ENCODE measurements at places on chromosomes 12 and 14.

DNA sequence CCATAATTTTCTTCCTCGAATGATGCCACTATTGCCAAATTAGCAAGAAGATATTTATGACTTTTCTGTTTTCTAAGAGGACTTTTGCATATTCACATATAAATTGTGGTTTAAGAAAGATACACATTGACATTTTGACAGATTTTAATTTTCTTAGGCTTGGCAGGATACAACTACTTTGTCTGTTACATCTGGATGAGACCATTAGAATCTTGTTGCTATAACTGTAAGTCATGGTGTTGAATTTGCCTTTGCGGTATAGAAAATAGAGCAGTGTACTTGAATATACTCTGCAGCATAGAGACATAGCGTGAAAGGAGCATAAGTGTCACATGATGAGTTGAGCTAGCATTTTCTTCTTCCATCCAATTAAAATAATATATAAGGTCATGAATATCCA is 169.3 kb downstream of the FUT8 start:
- DNase-seq: no peak

GRCh38 chr14:59428581-59429012 is 36.6 kb downstream of the GPR135 start:
- no peak for DNase-seq

DNA sequence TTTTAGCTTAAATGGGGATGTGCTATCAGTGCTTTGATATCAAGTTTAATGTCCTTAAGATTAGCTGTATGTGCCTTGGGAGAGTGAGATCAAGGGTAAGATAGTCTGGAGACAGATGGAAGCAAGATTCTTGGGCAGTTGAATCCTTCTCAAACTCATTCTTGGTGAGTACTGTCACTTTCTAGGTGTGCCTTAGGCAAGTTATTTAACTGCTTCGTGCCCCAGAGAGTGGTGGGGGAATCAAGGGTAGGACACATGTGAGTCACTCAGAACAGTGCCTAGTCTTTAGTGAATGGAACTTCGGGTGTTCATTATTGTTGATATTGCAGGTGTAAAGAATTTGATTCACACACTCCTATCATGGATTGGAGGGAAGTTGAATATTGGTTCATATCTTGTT is 803.7 kb downstream of the DIO2 start:
- no peak for DNase-seq

GRCh38 chr14:52563120-52563519 is 10.5 kb downstream of the GPR137C start:
- no peak for DNase-seq

DNA sequence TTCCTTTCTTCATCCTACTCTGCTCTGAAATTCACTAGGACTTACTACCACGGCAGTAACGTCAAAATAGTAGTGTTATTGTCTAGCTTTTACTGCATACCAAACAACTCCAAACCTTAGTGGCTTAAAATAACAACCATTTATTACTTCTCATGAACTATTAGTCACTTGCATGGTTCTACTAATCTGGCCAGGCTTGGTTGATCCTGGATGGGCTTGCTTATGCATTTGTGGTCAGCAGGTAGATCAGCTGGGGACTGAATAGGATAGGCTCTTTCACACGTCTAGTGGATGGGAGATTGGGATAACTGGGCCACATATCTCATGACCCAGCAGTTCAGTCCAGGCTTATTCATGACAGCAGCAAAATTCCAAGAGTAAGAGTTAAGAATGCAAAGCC is 9.4 kb upstream of the SLC35F4 start:
- no peak for DNase-seq

- no peak for DNase-seq
Observed at GRCh38 chr12:121036810-121037326, 2.2 kb downstream of the OASL start.

GRCh38 chr14:23543403-23543802 is 8.2 kb downstream of the ZFHX2 start:
- no peak for DNase-seq

DNA sequence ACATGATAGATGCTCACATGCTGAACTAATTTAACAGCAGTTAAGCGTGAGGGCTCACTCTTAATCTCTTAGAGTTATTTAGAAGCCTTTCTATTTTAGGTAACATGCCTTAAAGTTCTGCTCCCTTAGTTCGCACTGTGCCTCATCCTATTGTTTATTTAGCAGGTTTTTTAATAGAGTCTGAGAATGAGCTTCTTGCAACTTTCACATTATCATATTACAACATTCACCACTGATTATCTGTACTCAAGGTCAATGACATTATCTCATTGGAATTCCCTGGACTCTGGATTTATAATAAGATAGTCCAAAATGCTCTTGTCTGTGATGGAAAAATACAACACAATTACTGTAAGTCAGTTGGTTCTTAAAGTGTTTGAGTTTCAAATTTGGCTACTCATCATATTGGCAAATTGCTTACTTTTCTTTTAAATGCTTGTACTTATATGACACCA is 183.6 kb upstream of the SLC38A2 start:
- no peak for DNase-seq

DNA sequence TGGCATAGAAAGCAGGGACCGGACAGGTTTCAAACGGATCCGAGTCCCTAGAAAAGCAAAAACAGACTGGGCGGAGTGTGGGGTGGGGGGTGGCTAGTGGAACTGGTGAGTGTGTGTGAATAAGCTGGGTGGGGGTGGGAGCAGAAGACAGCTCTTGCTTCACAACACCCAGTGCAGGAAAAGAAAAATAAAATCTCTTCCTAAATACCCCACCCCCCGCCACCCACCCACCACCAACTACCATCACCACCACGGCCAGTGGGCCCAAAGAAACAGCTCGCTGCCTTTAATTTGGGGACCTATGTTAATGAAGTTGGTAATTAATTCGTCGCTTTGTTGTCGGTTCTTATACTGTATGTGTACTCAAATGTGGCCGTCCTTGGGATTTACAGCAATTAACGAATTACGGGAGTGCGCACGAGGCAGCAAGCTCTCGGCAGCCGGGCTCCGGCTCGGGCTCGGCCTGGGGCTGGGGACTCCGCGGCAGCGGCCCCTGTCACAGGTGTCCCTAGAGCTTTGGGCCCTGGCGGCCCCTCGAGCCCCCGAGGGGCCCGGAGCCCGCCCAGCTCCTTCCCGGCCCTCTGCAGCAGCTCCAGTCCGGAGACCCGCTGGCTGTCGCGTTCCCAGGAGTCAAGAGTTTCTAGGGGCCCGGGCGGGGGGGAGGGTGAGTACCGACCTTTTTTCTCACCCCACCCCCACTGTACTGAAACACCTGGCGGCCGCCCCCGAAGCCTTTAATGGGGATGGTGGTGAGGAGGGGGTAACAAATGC is 1.5 kb upstream of the OTX2 start:
- no peak for DNase-seq

GRCh38 chr12:4859478-4860210 is 50.1 kb upstream of the KCNA1 start:
- no peak for DNase-seq

- DNase-seq: no peak
Observed at GRCh38 chr12:69851976-69852375, 26.9 kb downstream of the MYRFL start.

- DNase-seq: no peak
Observed at GRCh38 chr12:127771546-127771945, 495.4 kb upstream of the TMEM132C start.

GRCh38 chr12:18443768-18444437 is 182.6 kb downstream of the PIK3C2G start:
- DNase-seq: no peak

- no peak for DNase-seq
Observed at GRCh38 chr14:94562022-94562421, 780 bp downstream of the SERPINA4 start.

DNA sequence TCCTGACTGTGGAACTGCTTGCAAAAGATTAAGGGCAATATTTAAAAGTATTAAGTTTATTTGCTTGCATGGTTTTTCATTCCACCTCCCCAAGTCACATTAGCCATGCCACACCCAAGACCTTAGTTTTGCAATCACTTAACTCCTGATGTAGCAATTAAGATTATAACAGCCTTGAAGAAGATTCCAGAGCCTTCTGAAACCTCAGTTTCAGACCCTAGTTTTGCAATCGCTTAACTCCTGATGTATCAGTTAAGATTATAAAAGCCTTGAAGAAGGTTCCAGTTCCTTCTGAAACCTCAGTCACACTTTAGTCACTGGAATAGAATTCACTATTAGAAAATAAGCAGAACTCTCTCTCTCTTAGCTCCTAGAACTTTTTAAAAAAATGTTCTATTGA is 42.7 kb upstream of the DCN start:
- peak; percentile 41 for DNase-seq

- DNase-seq: no peak
Observed at GRCh38 chr12:121060149-121061001, 21.3 kb upstream of the OASL start.

DNA sequence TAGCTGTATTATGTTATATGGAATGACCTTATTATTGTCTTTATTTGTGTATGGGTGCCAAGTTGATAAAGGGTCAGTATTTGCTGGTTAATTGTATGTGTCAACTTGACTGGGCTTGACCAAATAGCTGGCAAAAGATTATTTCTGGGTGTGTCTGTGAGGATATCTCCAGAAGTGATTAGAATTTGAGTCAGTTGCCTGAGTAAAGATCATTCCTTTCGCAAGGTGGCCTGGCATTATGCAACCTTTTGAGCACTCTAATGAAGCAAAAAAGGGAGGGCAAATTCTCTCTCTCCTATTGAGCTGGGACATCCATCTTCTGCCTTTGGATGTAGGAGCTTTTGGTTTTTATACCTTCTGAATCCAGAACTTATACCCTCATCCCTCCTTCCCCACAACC is 82.2 kb downstream of the ATXN7L3B start:
- DNase-seq: no peak

DNA sequence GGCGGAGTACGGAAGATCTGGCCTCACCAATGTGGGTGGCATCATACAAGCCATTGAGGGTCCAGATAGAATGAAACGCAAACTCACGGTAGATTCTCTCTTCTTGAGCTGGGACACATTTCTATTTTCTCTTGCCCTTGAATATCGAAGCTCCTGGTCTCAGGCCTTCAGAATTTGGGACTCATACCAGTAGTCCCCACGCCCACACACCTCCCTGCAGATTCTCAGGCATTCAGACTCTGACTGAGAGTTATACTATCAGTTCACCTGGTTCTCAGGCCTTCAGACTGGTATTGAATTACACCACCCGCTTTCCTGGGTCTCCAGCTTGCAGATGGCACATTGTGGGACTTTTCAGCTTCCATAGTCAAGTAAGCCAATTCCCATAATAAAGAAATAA is 37.8 kb downstream of the EIF2S3B start:
- DNase-seq: no peak

DNA sequence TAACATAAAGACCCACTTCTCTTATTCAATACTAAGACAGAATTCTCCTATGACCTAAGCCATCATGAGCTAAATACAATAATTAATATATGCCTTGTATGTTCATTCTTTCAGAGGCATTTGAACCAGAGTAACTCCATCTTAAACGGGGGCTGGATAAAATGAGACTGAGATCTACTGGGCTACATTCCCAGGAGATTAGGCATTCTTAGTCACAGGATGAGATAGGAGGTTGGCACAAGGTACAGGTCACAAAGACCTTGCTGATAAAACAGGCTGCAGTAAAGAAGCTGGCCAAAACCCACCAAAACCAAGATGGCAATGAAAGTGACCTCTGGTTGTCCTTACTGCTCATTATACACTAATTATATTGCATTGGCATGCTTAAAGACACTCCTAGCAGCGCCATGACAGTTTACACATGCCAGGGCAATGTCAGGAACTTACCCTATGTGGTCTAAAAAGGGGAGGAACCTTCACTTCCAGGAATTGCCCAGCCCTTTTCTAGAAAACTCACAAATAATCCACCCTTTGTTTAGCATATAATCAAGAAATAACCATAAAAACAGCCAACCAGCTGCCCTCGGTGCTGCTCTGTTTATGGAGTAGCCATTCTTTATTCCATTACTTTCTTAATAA is 260.7 kb downstream of the SSPN start:
- DNase-seq: no peak

DNA sequence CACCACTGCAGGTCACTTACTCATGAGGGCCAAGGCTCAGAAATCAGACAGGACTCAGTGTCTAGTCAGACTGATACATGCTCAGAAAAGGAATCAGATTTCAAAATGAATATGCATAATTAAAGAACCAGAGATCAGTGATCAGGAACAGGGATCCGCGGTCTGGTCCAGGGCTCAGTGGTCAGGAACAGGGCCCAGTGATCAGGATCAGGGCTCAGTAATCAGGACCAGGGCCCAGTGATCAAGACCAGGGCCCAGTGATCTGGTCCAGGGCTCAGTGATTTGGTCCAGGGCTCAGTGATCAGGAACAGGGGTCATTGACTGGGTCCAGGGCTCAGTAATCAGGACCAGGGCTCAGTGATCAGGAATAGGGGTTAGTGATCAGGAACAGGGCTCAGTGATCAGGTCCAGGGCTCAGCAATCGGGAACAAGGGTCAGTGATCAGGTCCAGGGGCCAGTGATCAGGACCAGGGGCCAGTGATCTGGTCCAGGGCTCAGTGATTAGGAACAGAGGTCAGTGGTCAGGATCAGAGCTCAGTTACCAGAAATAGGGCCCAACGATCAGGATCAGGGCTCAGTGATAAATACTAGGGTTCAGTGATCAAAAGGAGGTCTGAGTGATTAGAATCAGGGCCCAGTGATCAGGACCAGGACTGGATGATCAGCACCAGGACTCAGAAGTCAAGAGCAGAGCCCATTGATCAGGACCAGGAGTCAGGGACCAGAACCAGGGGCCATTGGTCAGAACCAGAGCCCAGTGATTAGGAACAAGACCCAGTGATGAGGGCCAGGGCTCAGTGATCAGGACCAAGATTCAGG is 175.3 kb downstream of the TMEM121 start:
- no peak for DNase-seq

DNA sequence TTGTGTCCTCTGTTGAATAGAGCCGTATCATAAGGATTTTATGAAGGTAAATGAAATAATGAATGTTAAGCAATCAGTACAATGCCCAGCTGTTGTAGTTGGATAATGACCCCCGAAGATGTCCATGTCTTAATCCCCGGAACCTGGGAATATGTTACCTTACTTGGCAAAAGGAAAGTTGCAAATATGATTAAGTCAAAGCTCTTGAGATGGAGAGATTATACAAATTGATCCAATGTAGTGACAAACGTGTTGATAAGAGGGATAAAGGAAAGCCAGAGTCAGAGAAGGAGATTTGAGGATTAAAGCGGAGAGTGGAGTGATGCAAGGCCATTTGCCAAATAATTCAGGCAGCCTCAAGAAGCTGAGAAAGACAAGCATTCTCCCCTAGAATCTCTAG is 19.2 kb upstream of the MGAT4C start:
- DNase-seq: no peak

DNA sequence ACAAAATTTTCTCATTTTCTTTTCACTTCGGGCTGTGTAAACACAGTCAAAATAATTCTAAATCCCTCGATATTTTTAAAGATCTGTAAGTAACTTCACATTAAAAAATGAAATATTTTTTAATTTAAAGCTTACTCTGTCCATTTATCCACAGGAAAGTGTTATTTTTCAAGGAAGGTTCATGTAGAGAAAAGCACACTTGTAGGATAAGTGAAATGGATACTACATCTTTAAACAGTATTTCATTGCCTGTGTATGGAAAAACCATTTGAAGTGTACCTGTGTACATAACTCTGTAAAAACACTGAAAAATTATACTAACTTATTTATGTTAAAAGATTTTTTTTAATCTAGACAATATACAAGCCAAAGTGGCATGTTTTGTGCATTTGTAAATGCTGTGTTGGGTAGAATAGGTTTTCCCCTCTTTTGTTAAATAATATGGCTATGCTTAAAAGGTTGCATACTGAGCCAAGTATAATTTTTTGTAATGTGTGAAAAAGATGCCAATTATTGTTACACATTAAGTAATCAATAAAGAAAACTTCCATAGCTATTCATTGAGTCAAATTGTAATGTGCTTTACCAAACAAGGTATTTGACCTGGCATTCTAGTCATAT is 4.8 kb downstream of the CDKN1B start:
- DNase-seq: no peak

Measured in tibial nerve (tissue), 4 donors.